ENCODE measurements at places on chromosomes 11 and 22.

DNA sequence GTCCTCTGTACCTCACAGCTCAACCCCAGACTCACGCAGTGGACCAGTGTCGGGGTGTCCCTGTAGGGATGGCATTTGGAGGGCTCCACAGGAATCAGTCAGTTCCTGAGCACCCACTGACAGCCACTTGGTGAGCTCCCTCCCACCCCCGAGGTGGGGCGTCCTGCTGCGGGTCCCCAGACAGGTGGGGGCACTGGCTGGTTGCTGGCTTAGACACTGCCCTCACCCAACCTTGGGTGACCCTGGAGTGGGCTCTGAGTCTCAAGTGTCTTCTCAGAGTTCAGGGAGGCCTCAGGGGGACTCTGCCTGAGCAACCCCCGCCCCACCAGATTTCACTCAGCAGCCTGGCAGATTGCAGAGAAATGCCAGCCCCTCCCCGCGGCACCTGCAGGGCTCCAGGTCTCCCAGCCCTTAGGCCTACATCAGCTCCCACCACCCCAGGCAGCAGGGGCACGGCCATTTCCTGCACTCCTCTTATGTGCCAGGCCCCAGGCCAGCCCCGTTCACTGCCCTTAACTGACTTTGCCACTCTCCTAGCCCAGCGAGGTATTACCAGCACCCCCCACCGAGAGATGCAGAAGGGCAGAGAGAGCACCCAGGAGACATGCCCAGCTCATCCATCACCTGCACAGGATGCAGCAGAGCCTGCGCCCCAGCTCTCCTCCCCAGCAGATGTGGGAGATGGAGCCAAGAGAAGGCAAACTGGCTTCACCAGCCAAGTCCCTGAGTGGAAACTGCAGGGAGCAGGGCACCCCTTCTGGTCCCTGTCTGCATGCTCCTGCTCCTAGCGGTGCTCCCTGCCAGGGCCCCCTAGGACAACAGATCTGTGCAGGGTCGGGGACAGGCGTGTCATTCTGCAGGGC is 2.4 kb downstream of the PRR5 start:
- no peak for DNase-seq

- no peak for DNase-seq
These were observed 29.1 kb downstream of the ZBED4 start for GRCh38 chr22:49882519-49883293.

- DNase-seq, result no peak
These were observed 215.0 kb upstream of the E2F8 start for GRCh38 chr11:19455731-19456130.

DNA sequence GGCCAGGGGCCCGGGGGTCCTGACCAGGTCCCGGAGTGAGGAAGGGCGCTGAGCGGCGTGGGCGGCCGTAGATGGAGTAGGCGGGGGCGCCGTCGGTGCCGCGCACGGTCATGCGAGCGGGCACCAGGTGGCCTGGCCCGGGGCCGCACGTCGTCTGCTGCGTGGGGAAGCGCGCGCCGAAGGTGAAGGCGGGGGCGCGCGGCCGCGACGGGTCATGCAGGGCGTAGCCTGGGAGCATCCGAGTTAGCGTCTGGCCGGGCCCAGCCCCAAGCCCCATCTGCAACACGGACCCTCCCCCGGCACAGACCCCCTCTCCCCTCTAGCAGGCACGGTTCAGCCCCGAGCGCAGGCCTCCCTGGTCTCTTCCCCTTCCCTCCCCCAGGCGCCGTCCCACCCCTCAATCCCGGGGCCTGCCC is 1.7 kb upstream of the TYMP start:
- peak; percentile 46 for DNase-seq

- no peak for DNase-seq
These were observed 64.5 kb downstream of the C11orf91 start for GRCh38 chr11:33636104-33636503.

DNA sequence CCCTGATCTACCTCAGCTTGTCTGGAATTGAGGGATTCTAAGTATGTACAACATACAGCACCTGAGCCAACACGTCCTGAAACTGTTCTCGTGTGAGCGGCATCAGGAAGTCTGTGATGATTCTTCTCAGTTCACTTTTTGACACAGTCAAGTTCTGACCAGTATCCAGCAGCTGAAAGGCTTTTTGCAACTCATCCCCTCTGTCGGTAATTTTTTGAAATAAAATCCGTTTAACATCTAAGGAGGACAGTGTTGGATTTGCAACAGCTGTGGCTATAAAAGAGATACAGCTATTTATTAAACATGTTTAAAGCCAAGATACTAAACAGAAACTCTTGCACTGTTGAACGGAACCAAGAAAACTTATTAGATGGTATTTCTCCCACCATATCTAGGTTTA is 39.3 kb downstream of the EFCAB6 start:
- DNase-seq, result no peak

GRCh38 chr11:119590651-119591351 is 138.2 kb downstream of the NECTIN1 start:
- DNase-seq, result no peak
